H9 (cell line): ENCODE measurements at places on chromosomes 16 and 17.
A peak's percentile ranks its signal among the peaks of the same experiment; 100 is the strongest.

GRCh38 chr16:47928008-47928407 is 227.8 kb downstream of the ABCC12 start:
- DNase-seq, result peak; percentile 39

DNA sequence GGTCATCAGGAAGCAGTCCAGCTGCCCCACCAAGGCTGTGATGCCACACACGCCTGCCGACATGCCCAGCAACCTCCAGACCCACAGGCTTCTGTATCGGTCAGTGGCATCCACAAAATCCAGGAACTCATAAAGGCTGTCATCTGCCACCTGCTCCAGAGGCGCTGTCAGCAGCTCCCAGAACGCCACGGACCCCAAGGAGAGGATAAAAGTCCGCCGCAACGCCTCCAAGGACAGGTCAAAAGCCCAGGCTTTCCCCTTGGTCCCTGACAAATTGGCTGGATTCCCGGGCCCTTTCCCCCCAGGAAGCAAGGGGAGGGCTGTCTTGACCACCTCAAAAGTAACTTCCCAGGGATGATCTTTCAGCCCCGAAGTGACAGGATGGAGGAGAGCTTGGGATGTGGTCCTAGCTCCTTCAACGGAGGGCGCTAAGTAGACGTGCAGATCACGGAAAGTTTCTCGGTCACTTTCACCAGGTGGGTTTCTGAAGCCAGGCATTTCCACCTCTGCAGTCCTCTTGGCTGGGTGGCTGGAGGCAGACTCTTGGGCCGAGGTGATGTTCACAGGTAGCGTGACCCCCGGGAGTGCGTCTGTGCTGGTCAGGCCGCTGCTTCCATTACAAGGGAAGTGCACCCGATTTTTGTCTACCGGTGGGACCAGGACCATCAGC is 854 bp downstream of the MFSD6L start:
- DNase-seq, result peak; percentile 62

GRCh38 chr16:77961814-77962213 is 60.5 kb upstream of the CLEC3A start:
- DNase-seq, result no peak

GRCh38 chr17:10807704-10808128 is 3.8 kb upstream of the TMEM238L start:
- no peak for DNase-seq

GRCh38 chr17:74444406-74444805 is 12.5 kb downstream of the GPRC5C start:
- peak; percentile 68 for DNase-seq

DNA sequence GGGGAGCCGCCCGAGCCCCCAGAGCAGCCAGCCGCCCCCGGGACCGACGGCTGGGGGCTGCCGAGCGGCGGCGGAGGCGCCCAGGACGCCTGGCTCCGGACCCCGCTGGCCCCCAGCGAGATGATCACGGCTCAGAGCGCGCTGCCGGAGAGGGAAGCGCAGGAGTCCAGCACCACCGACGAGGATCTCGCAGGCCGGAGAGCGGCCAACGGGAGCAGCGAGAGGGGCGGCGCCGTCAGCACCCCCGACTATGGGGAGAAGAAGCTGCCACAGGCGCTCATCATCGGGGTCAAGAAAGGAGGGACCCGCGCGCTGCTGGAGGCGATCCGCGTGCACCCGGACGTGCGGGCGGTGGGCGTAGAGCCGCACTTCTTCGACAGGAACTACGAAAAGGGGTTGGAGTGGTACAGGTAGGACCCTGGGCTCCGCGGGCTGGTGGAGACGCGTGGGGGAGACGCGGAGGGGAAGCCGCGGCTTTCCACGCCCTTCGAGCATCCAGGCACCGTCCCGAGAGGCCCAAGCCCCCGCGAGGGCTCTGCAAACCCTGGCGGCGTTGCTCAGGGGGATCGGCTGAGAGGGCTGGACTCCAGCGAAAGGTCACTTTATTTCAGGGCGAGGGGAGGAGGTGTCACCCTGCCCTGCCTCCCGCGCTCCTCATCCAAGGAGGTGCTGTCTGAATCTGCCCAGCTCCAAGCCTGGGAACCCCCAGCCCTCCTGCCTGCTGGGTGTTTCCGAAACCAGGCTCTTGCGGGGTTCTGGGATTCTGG is 1.2 kb downstream of the HS3ST4 start:
- peak; percentile 55 for DNase-seq

DNA sequence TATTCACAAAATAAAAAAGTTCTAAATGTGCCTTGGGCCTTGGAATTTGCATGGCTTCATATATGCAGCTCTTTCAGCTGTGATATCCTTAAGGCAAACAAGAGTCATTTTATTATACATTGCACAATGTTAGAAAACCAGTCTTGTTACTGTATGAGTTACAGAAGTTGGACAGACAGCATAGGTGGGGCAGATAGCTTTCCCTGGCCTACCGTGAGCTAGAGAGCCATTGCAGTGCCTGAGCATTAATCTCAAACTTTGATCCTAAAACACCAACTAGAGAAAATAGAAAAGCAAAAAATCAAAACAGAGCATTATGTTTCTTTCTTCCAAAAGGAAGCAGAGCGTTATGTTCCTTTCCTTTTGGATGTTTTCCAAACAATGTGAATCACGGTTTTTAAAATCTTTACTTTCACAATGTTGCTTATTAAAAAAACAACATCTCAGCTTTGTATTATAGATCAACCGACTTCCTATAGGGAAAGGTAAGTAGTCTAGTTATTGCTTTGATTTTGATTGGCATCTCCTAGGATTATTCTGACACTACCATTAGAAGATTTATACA is 32.2 kb downstream of the ARHGAP44 start:
- no peak for DNase-seq

DNA sequence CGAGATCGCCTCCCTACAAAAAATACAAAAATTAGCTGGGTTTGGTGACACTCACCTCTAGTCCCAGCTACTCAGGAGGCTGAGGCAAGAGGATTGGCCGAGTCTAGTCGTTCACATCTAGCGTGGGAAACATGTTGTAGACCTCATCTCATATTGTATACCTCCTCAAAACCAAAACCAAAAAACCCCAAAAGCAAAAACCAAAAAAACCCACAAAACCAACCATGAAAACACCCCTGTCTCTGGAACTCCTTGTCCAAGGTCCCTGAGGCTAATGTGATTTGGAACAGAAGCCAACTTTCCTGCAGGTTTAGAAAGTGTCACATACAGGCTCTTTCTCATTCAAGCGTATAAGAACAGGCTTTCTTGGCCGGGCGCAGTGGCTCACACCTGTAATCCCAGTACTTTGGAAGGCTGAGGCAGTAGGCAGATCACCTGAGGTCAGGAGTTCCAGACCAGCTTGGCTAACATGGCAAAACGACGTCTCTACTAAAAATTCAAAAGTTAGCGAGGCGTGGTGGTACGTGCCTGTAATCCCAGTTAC is 29.0 kb downstream of the RAB11FIP3 start:
- DNase-seq, result no peak

DNA sequence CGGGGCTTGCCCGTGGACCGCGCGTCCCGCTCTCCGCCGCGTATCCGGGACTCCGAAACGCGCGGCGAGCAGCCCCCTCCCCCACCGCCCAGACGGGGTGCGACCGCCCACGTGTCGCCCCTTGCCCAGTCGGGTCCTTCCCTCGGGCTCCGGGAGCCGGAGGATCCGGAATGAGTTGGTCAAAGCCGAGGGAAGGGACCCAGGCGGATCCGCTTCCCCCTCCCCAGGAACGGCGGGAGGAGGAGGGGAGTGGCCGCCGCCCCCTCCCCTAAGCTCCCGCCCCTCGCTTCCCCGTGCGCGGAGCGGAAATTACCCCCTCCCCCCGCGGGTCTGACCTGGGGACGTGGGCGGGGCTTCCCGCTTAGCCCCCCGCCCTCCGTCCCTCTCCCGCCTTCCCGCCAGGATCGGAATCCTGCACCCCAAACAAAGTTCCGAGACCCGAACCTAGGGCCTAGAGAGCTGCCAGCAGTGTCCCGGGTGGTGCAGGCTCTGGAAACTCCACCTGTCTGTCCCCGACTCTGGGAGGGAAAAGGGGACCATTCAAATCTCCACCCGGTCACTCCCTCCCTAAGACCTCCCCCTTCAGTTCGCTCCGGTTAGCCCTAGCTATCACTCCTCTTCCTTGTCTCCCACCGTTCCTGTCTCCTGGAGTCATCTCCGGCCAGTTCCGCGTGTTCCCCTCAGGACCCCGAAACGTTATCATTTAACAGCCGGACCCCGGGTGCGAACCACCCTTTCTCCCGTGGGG is 1.0 kb upstream of the IGF2BP1 start:
- DNase-seq, result peak; percentile 95

DNA sequence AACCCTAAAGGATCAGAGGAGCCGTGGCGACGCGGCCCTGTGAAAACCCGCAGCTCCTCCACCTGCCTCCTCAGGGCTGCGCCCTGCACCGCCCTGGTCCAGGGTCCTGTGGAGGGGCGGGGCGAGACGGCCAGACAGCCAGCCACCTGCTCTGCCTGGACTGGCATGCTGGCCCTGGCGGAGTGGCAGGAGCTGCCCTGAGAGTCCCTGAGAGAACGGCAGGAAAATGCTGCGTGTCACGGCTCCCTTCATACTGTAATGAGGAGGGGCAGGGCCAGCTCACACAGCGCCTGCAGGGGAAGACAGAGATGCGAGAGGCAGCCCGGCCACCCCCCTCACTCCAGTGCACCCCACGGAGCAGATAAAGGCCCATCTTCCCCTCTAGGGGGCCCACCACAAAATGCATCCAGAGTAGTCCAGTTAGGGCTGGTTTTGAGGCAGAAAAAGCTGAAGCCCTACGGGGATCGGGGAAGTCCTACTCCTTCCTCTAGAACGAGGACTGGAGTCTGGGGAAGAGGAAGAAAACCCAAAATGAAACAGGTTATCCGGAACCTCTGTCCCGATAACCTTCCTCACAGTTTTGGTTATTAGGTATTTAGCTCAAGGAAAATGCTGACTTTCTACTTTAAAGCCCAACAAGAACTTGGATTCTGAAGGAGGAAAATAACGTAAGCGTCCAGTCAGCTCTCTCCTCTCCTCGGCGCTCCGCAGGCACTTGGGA is 97.6 kb upstream of the DNAH17 start:
- peak; percentile 70 for DNase-seq

- DNase-seq, result no peak
These were observed 359.1 kb upstream of the XYLT1 start for GRCh38 chr16:17829811-17830210.

DNA sequence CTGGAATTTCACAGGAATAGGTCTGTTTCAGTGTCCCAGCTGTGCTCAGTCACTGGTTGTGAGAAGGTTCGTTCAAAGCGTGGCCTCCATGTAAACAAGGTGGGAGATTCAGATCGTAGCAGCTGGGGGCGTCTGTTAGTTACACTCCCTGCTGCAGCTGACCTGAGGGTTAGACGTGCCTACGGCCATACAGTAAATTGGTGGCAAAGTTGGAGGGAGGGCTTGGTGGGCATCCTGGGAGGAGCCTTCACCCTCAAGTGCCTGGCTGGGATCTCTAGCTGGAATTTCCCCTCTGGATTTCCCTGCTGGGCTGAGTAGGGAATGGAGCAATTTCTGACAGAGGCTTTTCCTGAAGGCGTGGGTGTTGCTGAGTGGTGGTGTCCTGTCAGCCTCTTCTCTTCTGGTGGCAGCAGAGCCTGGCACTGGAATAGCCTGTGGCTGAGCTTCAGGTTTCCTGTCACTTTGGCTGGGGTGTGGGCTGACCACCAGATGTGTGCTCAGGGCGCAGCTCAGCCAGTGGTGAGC is 6.4 kb downstream of the FCSK start:
- no peak for DNase-seq
